Urinary bladder (tissue), 4 donors: ENCODE measurements at places on chromosomes 1 and 21. TPM values are rescaled to one million over a fixed set of nuclear protein-coding genes. Genes with fewer than 3 reads are reported as not detected.

DNA sequence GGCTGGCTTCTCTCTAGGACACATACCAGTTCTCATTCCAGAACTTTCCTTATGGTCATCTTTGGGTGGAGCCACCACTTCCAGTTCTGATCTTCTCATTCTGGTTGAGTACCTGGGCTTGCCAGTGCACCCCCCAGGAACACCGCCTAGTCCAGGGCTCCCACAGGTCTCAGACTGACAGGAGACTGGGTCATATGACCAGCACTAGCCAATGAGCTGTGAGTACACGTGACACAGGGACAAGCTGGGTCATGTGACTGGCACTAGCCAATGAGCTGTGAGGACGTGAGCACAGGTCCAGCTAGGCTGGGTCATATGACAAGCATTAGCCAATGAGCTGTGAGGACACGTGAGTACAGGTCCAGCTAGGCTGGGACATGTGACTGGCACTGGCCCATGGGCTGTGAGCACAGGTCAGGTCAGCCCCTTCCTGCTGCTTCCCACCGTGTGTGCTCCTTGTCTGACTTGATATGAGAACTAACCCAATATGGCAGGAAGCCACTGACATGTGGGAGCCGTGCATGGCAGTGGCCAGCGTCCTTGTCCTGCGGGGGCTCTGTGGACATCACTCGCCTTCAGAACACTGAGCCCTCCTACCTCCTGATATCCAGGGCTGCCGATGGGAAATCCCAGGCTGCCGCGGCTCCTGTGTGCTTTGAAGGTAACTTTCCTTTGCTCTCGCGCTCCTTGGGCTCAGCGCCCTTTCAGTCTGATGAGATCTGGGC, 22.7 kb downstream of the KRTAP10-1 start:
- DNase-seq = no peak

Gene SLAMF9
- total RNA-seq = not detected

DNA sequence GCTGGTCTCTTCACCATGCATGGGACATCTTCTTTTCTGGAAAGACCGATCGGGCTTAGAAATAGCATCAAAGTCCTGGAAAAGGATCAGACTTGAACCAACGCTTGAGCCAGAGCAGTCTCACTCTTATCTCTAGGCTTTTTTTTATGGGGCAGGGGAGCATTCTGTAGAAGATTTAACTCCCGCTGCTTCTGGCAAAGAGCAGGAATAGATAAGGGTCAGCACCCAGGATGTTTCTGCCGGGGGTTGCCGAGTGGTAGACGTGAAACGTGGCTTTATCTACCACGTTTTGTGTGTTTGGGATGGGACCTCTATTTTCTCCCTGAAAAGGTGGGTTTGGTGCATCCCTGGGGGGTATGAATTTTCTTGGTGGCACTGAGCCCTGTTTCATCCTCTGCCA, 18.8 kb downstream of the SPSB1 start:
- no peak for DNase-seq

Gene OR2T35
- total RNA-seq = not detected

DNA sequence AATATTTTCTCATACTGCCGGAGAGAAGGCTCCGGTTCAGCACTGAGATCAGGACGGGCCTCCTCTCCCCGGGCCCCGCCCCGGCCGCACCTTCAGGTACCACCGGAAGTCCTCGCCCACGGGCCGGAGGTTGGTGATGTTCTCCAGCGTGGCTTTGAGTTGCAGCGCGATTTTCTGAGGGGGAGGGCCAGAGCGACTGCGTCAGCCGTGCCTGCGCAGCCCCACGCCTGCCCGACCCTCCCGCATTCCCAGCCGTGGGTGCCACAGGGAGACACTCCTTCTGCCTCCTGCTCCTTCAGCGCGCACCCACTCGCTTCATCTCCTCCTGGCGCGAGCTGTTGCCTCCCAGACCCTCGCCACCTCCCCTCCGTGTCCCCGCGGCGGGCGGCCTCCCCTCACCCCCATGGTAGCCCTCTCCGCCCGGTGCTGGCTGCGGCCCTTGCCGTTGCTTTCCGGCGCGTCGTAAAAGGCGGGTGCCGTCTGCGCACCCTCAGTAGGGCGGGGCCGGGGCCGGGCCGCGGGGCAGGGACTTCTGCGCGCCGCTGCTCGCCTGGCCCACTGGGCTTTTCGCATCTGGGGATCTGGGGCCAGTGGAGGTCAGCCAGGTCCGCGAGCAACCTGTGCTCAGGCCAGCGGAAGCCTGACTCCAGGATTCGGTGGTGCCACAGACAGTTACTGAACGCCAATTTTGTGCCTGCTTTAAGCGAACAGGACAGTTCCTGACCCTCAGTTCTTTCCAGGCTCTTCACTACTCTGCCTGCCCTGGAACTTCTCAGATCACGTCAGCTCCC, at the start of gene CZIB:
TSS of gene CZIB (minus strand) at position 464 of the 791 bp plus-strand sequence. CDS start at position 405, 59 bp downstream.
- peak; percentile 81 for DNase-seq

Gene MEAF6
- 62.5 TPM for total RNA-seq

Gene CHI3L2
- total RNA-seq = 0.26 TPM

DNA sequence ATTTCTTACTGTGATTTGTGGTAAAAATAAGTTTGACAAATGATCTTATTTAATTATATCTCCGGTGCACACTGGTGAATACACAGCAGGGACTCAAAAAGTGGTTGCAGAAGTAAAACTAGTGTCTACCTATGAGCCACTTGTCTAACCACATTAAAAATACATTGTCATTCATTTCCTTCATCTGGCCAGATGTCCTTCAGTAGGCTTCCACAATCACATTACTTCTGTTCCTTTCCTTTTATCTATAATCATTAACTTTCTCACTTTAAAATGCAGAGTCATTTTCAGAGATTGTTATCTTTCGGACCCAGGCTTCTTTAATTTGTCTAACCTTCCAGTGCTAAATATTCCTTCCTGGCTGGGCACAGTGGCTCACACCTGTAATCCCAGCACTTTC, 3.0 kb downstream of the RBBP5 start:
- DNase-seq = no peak

Gene ATP6V1G3
- total RNA-seq = not detected

Gene TENT5C
- 15.4 TPM for total RNA-seq

Gene OR2M2
- total RNA-seq = not detected

Gene RRP15
- 17.9 TPM for total RNA-seq
